ENCODE measurements at places on chromosomes 3 and 15.

- DNase-seq: peak; percentile 9
These were observed 159.8 kb upstream of the NUDT16 start for GRCh38 chr3:131221731-131222130.

GRCh38 chr3:140856905-140857304 lies 84.7 kb upstream of the SLC25A36 start:
- no peak for DNase-seq

DNA sequence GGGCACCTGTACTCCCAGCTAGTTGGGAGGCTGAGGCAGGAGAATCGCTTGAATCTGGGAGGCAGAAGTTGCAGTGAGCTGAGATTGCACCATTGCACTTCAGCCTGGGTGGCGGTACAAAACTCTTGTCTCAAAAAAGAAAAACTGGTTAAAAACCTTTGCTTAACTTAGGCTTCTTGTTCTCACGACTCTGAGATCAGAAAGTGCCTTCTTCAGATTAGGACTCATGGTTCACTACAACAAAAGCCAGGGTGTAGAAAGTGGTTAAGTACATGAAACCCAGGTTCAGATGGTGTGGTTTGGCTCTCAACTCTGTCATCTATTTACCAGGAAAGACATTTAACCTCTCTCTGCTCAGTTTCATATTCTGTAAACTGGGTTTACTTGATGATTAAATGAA lies 168.4 kb downstream of the TUSC7 start:
- DNase-seq: no peak

- peak; percentile 74 for DNase-seq
These were observed 7.7 kb downstream of the DUOXA2 start for GRCh38 chr15:45121706-45122417.

DNA sequence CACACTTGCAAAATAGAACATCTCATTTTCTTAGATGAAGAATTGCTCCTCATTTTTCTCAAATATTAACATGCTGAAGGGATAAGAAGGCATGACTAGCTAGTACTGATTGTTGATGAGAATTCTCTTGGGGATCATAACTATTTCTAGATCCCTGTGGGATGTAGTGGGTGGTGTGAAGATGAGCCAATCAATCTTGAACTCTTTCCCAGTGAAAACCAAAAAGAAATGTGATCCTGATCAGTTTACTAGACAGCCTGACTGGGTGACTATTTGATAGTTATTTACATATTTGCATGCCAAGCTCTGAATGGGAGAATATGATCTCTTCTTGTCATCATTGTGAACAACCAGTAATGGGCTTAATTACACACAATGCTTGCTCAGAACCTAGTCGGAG lies 63.7 kb downstream of the ZIC1 start:
- DNase-seq: no peak

DNA sequence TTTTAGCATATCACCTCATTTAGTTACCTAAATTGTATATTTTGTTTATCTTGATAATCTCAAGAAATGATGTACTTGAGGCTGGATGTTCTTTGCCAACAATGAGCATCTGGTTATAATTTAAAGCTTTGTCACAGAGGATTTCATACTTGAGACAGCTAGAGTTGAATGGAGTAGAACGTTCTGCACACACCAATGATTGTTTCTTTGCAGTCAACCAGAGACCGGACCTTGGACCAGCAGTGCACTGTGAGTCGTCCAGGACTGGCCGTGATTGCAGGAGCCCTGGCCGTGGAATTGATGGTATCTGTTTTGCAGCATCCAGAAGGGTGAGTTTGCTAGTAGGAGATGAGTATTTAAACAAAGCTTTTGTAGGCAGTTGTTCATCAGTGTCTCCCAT lies 90.4 kb downstream of the ATG7 start:
- no peak for DNase-seq

DNA sequence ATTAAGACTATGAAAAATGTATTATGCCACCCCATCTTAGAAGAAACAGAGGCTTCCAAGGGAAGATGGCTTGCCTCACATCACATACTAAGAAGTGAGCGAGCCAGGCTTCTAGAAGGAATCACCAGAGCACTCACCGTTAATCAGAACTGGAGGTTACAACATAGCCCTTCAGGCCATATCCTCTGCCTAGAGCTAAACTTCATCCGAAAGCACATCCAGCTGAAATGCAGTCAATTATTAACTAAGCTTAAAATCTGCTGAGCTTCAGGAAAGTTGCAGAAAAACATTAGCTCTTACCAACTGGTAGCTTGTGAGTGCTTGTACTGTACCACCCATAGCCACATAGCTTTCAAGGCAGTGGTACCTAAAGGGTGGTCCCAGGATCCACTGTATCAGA lies 483.2 kb downstream of the TBL1XR1 start:
- DNase-seq: peak; percentile 26

- DNase-seq: peak; percentile 77
These were observed 20.2 kb upstream of the BTLA start for GRCh38 chr3:112519424-112520001.

- DNase-seq: no peak
These were observed 39.0 kb downstream of the CHDH start for GRCh38 chr3:53807117-53807810.

GRCh38 chr3:123636431-123636841 lies 51.6 kb upstream of the HACD2 start:
- peak; percentile 65 for DNase-seq

GRCh38 chr15:51192521-51193280 lies 98.0 kb upstream of the TNFAIP8L3 start:
- DNase-seq: peak; percentile 92

DNA sequence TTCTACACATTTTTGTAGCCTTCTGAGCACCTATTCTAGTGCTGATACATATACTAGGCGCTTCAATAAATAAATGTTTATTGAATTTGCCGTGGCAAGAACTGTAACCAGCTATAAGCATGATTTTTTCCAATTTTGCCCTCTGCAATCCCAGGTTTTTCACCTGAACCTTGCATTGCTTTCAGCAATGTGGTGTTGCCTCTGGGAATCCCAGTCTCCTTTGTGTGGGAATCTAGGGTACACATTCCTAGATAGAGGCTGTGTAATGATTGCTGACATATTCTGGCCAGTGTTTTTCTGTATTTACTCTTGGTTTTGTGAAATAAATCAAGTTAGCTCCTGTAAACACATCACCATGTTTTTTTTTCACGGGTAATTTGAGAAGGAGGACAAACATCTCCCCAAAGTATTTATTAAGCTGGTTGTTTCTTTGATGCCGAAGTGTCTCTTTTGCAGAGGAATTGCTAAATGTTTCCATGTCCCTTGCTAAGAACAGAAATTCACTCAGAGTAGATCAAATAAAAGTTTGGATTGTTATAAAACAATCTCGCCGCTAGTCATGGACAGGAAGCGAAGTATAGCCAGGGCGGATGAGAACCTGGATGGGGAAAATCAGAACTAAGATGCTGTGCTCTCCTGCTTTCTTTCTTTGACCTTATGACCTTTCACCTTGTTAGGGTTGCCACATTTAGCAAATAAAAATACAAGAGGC lies 1.2 kb downstream of the CFAP91 start:
- DNase-seq: no peak

DNA sequence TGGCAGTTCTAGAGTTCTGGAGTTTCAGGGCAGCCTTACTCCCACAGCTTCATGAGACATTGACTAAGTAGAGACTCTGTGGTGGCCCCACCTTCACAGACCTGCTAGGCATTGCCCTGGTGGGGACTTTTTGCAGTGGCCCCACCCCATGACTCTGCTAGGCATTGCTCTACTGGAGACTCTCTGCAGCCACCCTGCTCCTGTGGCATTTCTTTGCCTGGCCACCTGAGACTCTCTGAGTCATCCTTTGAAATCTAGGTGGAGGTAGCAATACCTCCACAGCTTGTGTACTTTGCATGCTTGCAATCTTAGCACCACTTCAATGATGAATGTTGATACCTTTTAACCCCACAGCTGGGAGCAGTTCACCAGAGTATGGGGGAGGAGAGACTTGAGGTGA lies 40.6 kb upstream of the DHX36 start:
- DNase-seq: peak; percentile 52

DNA sequence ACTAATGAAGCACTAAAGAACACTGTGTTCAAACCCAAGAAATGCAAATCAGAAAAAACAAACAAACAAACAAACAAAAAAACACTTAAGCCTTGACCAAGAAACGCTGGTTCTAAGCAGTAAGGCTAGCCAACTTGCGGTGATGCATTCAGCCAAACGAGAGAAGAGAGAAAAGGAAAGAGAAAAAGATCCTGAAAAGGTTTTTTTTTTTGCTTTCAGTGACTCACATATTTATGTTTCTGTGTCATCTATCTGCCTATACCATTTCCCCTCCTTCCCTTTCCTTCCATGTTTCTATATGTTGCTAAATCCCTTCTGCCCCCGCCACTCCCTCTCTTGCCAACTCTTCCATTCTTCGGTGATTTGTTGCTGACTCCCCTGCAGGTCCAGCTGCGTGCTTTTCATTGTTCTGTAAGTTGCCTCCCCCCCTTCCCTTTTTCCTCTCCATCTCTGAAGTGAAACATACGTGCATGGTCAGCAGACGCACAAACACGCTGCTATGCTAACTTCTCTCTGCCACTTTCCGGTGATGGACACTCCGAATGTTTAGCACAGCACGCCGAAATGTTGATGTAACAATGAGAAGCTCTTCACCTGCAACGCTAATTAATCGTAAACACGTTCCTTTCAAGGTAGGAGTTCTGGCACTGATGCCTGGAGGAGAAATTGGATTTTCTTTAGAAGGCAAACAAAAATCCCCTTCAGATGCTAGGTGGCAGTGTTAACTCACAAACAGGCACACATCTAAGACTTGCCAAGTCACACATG lies 154.4 kb downstream of the TUSC7 start:
- DNase-seq: peak; percentile 47

- DNase-seq: no peak
These were observed 53.4 kb downstream of the UBE2E1 start for GRCh38 chr3:23859012-23859743.

DNA sequence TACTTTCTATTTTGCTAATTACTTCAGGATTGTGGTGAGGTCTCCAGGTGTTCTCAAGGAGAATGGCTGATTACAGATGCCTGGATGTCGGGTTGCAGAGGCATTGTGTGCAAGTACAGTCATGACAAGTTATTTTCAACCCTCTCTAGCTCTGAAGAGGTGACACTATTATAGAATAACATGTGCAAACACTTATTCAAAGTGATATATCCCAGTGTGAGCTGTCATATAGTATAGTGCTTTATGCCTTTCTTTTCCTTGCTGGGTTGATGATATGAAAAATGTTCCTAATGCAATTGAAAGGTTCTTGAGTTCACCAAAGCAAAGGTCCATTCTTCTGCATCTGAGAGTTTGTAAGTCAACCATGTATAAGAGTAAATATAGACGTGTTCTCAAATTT lies 167.2 kb downstream of the SPATA16 start:
- no peak for DNase-seq

- DNase-seq: no peak
These were observed 98.2 kb upstream of the CHD2 start for GRCh38 chr15:92801774-92802464.

- peak; percentile 60 for DNase-seq
These were observed 39.9 kb upstream of the TNFSF10 start for GRCh38 chr3:172562871-172563865.
